Stimulated activated CD4-positive, alpha-beta T cell treated with anti-CD3 and anti-CD28 coated beads, Interleukin-1b, Interleukin-23, amount 100 ng/mL, for 1 hour (primary cell): ENCODE measurements at places on chromosomes 6 and 20.

GRCh38 chr6:169960003-169960344 is 208.6 kb downstream of the ERMARD start:
- DNase-seq: no peak

DNA sequence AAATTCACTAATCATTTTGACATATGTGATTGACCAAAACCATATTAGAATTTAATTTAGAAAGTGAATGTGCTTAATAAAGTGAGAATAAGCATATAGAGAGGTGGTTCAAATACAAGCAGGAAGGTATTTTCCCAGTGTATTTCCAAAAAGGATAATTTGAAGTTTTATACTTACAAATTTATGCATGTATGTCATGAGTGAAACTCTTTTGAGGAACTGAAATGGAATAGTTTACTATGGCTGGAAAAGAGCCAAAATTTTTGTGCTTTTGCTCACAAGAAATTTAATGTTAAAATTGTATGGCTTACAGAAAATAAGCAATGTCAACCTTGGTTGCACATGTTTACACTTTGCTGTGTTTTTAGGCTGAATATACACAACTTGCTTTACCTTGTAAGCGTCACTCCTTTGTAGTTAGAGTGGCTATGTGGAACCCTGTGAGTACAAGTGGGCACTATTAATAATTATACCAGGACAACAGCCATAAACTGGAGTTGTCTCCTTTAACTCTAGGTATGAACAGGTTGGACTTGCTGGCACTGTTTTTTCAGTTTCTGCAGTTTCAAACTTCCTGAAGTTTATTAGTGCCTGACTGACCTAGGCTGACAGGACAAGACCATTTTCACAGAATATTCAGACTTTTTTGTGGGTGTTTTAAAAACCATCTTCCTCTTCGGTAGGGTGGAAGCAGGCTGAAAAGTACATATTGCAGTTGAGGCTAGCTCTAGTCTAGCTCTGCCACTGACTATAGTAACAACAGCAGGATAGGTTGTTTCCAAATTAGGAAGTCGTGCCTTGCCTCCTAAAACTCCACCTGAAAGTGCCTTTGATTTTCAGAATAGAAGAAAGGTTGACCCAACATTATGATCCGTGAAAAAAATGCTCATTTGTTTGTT is 6.0 kb downstream of the AFDN start:
- DNase-seq: no peak

DNA sequence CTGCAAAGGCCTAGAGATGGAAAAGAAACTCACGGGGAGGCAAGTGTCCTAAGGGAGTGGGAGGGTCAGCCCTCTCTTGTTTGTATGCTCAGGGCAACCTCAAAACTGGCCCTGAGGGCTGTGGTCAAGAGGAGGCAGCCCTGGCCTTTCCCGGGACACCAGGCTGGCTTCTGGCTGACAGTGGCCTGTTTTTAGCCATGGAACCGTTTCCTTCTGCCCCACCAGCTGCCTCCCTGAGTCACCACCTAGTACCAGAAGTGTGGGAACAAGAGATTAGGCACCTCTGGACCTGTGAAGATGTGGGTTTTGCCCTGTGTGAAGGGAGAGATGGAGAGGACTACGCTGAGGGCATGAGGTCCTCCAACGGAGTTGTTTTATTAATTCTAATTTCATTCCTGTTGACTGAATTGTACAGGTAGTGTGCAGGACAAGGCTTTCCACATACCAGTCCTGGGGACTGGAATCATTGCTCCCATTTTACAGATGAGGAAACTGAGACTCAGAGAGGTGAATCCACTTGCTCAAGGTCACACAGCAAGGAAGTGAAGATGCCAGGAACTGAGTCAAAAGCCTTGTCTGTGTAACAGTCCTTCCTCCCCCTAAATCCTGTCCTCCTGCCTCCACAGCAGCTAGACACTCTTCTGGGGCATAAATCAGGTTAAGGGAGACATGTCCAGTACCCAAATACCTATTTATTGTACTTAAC is 5.5 kb downstream of the FOXS1 start:
- DNase-seq: no peak

DNA sequence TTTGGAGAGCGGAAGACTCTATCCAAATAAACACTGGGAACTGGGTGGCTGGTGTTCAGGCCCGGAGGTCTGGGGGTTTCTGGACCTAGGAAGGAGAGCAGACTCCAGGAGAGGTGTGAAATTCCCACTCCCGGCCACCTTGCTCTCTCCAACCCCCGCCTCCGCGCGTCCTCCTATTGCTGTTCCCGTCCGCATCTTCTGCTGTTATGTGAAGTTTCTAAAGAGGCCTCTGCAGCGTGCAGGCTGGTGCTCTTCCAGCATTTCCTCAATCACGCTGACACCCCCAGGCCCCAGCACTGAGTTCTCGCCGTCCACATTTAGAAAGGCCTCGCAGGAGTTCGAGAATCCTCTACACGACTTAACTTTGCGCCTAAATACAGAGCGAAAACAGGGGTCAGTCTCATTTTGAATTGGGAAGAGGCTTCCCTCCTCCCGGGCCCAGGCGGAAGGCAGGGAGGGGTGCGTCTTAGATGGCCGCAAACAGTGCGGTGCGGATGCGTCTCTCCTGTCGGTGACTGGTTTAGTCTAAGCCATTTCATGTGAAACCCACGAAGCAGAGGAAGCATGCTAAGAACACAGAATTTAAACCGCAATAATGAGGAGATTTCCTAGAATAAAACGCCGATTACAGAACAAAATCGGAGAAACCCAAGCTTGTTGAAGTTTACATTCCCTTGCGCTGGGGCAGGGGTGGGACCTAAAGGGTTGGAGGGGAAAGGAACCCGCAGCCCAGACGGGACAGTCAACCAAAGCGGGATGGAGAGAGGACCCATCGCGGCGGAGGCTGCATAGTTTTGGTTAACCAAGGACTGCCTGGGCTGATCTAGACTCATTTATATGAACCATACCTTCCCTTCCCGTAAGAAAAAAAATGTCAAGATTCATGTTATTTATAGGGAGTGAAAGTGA is 4.0 kb upstream of the FOXF2 start:
- DNase-seq: no peak

DNA sequence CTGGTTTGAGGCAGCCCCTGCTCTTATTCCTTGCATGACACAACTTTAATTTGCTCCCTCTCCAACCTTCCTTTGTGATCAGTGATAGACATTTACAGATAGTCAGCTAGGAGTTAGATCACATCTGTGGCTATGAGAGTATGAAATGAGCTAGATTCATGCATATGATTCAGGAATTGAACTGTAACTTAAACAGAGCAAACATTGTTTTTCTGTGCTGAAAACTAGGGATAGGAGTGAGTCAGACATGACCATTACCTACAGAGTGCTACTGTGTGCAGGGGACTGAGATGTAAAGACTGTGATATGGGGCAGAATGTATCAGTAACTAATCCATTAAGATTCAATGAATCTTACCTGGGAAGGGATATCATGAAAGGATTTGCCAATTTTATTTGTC is 279.4 kb upstream of the SPTLC3 start:
- no peak for DNase-seq

- DNase-seq: no peak
Observed at GRCh38 chr6:54899442-54899841, 52.9 kb downstream of the FAM83B start.

- no peak for DNase-seq
Observed at GRCh38 chr6:149499066-149499465, 14.3 kb upstream of the ZC3H12D start.

- DNase-seq: no peak
Observed at GRCh38 chr6:31122791-31123706, 2.8 kb upstream of the CDSN start.

DNA sequence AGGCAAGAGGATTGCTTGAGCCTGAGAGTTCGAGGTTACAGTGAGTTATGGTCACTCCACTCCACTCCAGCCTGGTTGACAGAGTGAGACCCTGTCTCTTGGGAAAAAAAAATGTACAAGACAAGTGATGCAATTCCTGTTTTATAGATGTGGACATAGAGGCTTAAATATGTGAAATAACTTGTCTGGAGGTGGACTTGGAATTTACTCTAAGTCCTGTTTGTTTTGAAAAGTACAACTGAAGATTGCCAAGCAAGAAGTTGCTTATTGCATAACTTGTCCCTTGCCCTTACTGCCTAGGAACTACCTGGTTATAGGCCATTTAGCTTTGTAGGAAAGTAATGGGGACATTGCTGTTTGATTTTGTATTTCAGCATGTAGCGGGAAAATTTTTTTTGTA is 26.0 kb upstream of the ADIG start:
- DNase-seq: no peak

DNA sequence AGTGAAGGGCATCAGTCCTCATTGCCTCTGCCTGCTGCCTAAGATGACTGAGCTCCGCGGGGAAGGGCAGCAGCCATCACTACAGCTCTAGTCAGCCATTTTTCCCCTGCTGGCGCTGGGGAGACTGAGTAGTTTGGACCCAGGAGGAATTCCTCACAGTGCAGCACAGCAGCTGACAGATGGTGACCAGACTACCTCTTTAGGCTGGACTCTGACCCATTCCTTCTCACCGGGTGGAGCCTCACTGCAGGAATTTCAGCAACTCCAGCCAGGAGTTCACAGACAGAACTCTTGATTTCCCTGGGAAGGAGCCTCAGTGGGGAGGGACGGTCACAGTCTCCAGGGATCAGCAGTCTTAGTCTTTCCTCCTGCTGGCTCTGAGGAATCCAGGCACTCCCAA is 492.0 kb upstream of the MMS22L start:
- DNase-seq: no peak

- no peak for DNase-seq
Observed at GRCh38 chr6:14105547-14105946, 12.0 kb upstream of the CD83 start.

- no peak for DNase-seq
Observed at GRCh38 chr20:58886546-58886945, 34.0 kb downstream of the GNAS start.

DNA sequence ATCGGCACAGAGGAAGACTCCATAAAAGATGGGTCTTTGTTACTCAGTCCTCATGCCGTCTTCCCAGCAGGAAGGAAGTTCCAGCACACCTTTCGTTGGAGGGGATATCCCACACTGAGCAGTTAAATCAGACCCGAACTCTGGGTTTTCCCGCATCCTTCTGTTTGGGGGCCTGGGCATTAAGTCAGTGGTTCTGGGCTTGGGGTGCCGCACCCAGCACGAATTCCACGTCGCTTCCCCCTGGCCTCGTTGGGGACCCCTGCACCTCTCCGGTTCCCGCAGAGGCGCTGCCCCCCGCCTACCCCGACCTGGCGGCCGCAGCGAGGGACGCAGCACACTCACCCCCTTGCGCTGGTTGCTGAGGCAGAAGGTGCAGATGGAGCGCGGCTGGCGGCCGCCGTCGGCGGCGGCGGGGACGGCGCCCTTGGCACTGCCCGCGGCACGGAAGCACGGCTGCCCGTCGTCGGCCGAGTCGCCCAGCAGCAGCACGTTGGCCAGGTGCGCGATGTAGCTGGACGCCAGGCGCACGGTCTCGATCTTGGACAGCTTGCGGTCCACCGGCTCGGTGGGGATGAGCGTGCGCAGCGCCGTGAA is 641 bp downstream of the TCF15 start:
- no peak for DNase-seq

GRCh38 chr6:48311301-48311700 is 200.3 kb upstream of the PTCHD4 start:
- DNase-seq: no peak

- DNase-seq: no peak
Observed at GRCh38 chr6:33416386-33417127, 1.4 kb downstream of the CUTA start.

DNA sequence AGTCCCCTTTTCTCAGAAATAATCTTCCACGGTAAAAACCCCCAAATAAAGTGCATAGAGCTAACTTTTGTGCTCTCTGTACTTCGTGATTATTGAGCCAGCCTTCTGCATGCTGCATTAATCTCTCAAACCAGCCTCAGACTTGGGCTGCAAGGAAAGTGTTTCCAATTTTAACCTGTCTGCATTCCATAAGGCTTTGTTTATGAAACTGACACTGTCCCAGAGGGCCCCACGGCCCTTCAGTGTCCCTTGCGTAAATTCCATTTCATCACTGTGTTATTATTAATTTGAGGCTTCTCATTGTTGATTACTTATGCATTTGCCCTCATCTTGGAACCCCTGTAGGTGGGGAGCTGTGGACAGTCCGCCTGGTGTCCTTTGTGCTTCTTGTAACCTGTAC is 15.6 kb upstream of the SNRPB2 start:
- no peak for DNase-seq

DNA sequence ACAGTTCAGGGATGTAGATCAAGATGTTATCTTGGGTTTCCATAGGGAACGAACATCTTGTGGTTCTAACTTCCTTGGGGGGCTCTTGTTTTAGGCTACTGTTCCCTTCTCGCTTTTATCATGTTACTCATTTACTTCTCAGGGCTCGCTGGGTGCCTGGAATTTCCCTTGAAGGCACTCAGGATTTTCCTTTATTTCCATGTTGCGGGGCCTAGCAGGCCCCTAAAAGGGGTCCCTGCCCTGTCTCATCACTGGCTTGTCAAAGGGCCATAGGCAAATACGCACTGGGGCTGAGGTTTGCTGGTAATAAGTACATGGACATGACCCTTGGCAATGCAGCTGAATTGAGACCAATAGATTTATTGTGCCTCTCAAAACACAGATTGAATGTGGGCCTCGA is 262.3 kb downstream of the CDH4 start:
- no peak for DNase-seq

DNA sequence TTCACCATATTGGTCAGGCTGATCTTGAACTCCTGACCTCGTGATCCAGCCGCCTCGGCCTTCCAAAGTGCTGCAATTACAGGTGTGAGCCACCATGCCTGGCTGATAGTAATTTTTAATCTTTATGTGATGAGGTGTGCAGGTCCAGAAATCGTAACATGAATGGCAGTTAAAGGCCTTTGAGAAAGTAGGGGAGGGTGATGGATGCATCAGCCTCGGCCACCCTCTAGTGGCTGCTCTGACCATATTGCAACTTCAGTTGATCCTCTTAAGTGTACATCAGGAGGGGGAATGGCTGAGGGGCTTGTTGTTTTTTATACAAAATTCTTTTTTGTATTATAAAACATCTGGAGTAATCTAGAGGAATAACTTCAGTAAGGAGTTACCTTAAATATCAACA is 193.0 kb downstream of the ZFAND3 start:
- no peak for DNase-seq
